ENCODE measurements at places on chromosomes 5 and 9. TPM values are rescaled to one million over a fixed set of nuclear protein-coding genes. Genes with fewer than 3 reads are reported as not detected.

DNA sequence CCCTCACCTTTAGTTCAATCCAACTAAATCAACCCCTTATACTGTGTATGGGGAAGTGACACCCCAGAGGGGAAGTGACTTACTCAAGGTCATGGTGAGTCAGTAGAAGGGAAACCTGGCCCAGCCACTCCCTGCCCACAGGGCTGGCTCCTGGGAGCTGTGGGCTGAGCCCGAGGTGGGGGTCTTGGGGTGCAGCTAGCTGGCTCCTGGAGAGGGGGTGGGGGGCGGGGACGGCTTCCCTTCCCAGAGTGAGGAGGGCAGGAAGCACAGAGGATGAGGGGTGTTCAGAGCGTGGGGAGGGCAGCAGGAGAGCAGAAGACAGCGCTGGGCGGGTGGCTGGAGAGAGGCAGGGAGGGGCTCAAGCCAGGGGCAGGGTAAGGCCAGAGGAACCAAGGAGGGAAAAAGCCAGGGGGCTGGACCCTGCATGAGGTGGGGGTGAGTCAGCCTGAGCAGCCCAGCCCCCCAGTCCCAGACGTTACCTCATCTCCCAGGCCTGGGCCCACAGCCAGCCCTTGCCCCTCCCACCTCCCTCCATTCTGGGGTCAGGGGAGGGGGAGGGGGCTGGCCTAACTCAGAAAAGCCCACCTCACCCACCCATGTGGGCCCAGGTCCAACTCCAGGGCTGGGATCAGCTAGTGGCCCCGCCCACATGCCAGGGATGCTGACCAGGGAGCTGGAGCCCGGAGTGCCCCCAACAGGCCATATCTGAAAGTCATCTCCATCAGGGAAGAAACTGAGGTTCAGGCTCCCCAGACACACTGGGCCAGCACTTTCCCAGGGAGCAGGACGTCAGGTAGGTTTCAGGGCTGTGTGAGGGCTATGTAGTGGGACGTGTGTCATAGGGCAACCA, 2.8 kb downstream of the PDLIM7 start:
- no peak for DNase-seq

- no peak for DNase-seq
These were observed 696 bp downstream of the ZNF622 start for GRCh38 chr5:16464664-16465543.

GRCh38 chr5:15267966-15268365, 232.0 kb upstream of the FBXL7 start:
- DNase-seq: no peak

GRCh38 chr9:130444565-130445221, at the start of gene ASS1:
TSS of gene ASS1 (plus strand) at chr9:130444961. CDS start at chr9:130452229, 7,268 bp downstream.
- no peak for DNase-seq

GRCh38 chr5:103849934-103850333, 287.3 kb upstream of the NUDT12 start:
- DNase-seq: no peak

DNA sequence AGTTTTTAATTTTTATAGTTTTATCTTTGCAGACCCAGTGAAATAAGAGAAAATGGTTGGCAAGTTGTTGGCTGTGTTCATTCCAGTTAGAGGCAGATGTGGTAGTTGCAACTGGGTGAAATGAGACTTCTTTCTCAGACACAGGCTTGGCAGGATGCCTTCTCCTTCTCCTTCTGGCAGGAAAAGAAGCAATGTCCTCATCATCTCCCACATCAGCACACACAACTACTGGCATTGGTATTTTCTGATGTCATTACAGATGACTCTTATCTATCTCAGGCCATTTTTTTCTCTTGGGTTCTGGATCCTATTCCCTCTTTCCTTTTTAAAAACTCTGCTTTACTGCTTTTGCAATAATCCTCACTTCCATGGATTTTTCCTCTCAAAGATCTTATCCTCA, 103.3 kb upstream of the EDIL3 start:
- DNase-seq: no peak

GRCh38 chr5:140828362-140828737, 590 bp downstream of the PCDHA6 start:
- DNase-seq: no peak

DNA sequence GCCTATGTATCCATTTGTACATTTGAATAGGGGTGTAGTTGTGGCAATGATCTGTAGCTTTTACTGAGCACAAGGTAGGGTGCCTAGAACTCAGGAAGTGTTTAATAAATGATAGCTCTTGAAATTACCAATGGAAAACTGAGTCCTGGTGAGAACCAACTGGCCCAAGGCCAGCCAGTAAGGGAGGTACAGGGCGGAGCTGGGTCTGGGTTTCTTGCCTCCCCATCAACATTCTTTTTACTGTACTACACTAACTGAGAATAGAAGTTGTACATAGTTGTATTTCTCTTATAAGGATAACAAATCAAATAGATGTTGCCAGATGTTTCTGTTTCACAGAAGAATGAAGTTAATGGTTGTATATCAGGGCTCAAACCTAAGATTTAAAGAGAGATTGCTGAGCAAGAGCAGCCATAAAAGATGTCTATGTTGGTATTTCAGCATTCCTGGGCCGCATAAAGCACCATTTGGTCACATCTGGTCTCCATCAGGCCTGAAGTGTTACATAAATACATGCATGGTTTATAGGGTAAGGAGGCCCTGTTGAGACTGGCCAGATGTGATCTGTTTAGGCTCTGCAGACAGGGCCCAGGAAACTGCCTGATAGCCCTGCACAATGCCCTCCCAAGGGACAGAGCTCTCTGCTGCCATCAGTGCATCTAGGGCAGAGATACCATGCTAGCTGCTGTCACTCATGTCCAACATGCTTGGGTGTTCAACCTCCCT, 210.5 kb downstream of the NXNL2 start:
- DNase-seq: peak; percentile 92

DNA sequence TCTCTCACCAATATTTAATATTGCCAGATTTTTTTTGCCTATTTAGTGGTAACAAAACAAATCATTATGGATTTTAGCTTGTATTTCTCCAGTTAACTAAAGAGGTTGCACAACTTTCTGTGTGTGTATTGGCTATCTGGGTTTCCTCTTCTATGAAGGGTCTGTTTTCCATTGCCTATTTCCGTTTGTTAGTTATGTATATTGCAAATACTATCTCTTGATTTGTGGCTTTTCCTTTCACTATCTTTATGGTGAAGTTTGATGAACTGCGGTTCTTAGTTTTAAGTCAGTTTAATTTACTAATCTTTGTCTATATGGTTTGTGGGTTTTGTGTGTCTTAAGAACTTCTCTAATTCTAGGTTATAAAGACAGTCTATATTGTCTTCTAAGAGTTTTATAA, 136.3 kb downstream of the CEP120 start:
- DNase-seq: no peak

GRCh38 chr9:109517901-109518377, 19.8 kb upstream of the PTPN3 start:
- DNase-seq: no peak

- DNase-seq: no peak
These were observed 184.5 kb downstream of the PDZD2 start for GRCh38 chr5:31823472-31823871.

DNA sequence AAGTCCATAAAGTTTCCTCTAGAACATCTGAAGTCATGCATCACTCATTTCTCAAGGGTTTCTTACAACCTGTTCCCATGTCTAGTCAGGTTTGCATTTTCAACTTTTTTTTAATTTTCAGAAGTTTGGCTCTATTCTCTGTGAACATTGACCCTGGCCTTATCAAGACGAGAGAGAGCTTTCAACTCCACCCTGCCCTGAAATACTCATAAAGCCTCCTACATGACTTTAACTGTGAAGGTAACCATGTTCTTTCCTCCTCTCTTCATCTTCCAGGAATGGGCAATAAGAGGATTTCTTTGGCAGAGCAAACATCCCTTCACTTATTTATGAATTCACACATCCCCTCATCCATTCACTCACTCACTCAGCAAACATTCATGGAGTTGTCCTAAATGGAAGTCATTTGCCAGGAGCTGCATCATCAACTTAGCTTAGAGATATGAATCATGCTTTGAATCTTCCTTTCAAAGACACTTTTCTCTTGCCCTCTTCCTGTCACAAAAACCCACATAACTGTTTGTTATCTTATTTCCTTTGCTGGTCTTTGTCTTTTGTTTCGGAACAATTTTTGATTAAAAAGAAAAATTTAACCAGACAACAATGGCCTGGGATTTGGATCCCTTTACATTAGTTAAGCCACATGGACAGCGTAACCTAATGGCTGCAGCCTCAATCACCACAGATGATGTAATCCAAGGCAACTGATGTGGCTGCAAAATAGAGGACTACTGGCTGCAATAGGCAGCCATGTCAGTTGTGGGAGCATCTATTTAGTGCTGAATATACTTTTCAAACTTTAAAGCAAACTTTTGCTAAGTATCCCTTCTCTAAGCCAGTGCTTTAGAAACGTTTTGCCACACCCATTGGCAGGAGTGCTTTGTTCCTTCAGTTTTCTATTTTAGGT, 43.0 kb upstream of the GNAQ start:
- no peak for DNase-seq

DNA sequence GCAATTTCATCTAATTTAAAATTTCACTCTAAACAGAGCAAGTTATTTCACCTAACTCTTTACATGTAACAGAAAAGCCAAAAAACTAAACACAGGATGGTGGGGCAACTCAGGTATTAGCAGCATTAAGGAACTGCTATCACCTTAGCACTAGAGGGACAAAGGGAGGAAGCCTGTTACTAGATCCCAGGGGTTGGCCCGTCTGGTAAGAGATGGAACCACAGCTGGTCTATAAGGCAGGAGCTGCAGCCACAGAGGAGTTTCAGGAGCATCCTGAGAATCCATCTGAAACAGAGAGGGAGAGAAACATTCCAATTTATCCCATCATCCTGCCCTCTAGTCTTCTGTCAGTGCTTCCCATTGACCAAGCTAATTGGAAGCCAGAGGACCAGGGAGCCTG, 300.3 kb downstream of the MRPS30 start:
- no peak for DNase-seq

DNA sequence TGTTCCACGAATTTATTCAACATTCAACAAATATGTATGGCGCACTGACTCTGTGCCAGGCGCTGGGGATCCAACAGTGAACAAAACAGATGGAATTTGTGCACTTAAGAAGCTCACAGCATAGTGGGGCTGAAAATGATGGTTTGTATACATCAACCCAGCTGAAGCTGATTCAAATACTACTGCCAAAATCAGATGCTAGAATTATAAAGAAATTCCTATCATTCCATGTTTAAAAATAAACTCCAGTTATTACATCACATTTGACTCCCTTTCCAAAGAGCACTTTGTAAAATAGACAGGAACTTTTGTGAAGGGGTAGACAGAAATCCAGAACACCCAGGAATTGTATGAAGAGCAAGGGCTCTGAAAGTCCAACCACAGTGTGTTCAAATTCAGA, 54.1 kb downstream of the ZNF608 start:
- no peak for DNase-seq

DNA sequence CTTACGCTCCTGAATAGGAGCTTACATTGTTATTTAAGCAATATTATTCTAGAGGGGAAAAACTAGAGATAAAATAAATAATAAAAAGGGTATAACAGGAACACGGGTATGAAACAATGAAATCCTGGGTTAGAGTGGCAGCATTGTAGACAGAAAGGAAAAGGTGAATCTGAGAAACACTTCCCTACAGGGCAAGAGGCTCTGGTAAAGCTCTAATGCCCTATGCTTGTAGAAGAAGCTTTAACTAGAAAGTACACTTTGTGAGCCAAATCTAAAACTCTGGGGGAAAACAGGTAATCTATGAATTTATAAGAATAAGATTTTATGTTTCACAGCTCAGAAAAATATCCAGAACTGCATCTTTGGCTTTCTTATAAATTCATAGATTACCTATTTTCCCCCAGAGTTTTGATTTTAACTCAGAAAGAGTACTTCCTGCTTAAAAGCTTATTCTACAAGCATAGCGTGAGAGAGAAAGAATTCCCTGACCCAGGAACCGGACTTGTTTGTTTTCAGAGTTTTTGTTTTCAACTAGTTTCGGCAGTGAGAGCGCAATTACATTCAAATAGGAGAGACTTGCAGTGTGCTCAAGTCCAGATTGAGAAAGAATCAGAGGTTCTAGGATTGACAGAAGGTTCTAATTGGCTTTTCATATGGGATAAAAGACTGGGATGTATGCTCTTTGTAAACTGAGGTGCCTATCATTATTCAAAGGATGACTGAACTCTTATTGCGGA, 651.0 kb upstream of the RORB start:
- no peak for DNase-seq

The GLRA1 gene
- polyA plus RNA-seq: not detected

The AOPEP gene
- polyA plus RNA-seq: 57.9 TPM

The OR1J2 gene
- not detected for polyA plus RNA-seq

The LRRC19 gene
- polyA plus RNA-seq: 14.0 TPM

The IFNB1 gene
- polyA plus RNA-seq: not detected

The GKAP1 gene
- 14.8 TPM for polyA plus RNA-seq

The SEC16A gene
- 64.6 TPM for polyA plus RNA-seq

The UGT3A2 gene
- polyA plus RNA-seq: 16.8 TPM

The PSMB7 gene
- 213 TPM for polyA plus RNA-seq

The ZBED3 gene
- 37.0 TPM for polyA plus RNA-seq

Data from renal pelvis (tissue), 12 donors.